Stimulated activated CD4-positive, alpha-beta T cell treated with anti-CD3 and anti-CD28 coated beads, Interleukin-1b, Interleukin-23, amount 100 ng/mL, for 1 hour (primary cell): ENCODE measurements at places on chromosomes 1 and 21.

GRCh38 chr21:41283211-41283818 is 33.3 kb upstream of the FAM3B start:
- no peak for DNase-seq

GRCh38 chr1:18866314-18866713 is 6.9 kb upstream of the TAS1R2 start:
- DNase-seq: no peak

GRCh38 chr1:107870696-107871095 is 94.3 kb downstream of the VAV3 start:
- no peak for DNase-seq

DNA sequence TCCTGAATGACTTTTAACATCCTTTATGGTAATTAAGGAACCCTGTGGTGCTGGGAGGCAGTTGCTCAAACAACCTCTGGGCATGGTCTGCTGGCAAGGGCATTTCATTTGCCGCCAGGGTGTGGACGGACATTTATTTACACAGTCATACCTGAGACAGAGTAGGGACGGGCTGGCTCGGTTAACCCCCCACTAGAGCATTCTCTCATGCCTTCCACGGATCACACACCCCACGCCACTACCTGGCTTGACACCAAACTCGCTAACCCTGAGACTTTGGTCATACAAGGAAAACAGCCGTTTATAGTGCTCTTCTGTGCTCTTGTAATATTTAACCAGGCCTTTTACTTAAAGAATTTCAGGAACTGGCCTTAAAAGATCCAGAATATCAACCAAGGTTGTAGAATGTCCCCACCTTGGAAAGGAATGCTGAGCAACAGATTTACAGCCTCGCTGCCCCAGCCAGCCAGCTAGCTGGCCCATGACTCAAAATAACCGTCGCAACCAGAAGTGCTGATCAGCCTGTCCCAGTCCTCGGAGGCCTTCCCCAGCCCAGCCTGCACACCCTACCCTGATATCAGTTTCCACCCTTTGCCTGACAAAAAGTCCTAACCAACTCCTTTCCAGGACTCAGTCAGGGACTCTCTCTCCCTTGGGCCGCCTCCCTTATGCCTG is 6.5 kb upstream of the PDXK start:
- DNase-seq: no peak

GRCh38 chr1:149978547-149979023 is 31.9 kb downstream of the OTUD7B start:
- DNase-seq: no peak

DNA sequence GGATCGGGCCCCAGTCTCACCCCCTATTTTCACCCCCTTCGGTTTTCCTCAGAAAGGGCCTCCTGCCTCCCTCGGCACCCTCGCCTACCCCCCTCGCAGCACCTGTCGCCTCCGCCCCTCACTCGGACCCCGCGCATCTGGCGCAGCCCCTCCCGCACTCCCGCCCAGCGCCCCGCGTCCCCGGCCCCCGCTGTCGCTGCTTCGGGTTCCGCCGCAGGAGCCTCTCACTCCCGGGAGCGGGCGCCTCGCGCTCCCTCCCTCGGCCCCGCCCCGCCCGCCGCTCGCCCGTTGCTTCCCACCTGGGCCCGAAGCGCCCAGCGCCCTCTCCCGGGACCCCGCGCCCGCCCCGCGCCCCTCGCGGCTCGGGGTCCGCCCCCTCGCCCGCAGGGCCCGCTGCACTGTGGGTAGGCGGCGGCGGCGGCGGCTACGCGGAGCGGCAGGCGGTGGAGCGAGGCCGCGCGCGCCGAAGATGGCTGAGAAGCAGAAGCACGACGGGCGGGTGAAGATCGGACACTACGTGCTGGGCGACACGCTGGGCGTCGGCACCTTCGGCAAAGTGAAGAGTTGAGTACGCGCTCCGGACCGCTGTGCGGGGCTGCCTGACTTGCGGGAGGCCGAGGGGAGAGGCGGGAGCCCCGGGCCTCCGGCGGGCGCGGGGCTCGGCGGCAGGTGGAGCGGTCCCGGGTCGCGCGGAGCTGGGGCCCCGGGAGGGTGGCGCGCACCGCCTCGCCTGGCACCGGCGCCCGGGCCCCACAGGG is at the start of gene PRKAA2:
TSS of gene PRKAA2 (plus strand) at position 396 of the 758 bp plus-strand sequence. CDS start at position 470, 74 bp downstream.
- no peak for DNase-seq

- DNase-seq: no peak
Measured at GRCh38 chr1:215606564-215607168, 39.6 kb downstream of the KCTD3 start.

DNA sequence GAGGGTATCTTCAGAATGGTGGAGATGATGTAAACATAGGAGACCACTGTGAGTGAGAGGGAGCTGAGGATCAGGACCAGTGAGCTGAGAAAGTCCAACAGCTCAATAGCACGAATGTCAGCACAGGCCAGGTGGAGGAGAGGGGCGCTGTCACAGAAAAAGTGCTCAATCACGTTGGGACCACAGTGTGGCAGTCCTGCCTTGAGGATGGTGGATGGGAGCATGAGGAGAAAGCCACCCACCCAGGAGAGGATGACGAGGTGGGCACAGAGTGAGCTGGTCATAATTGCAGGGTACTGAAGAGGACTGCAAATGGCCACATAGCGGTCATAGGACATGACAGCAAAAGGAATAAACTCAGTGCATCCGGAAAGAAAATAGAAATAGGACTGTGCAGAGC is 8.1 kb downstream of the OR11L1 start:
- DNase-seq: no peak

DNA sequence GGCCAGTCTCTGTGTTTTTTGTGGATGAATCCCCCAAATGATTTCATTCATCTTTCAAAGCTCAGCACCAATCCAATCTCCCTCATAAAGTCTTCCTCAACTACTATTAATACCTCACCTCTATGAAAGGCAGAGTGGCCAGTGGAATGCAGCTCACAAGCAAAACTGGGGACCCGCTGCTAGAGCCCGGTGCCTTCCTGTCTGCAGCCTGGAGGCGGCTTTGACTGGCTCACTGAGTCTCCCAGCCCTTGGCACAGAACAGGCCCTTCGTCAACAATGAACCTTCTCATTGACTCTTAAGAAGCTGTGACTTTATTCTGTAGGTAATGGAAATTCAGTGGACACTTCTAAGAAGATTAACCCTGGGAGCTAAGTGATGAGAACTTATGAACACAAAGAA is 86.8 kb upstream of the RAB4A start:
- DNase-seq: no peak

DNA sequence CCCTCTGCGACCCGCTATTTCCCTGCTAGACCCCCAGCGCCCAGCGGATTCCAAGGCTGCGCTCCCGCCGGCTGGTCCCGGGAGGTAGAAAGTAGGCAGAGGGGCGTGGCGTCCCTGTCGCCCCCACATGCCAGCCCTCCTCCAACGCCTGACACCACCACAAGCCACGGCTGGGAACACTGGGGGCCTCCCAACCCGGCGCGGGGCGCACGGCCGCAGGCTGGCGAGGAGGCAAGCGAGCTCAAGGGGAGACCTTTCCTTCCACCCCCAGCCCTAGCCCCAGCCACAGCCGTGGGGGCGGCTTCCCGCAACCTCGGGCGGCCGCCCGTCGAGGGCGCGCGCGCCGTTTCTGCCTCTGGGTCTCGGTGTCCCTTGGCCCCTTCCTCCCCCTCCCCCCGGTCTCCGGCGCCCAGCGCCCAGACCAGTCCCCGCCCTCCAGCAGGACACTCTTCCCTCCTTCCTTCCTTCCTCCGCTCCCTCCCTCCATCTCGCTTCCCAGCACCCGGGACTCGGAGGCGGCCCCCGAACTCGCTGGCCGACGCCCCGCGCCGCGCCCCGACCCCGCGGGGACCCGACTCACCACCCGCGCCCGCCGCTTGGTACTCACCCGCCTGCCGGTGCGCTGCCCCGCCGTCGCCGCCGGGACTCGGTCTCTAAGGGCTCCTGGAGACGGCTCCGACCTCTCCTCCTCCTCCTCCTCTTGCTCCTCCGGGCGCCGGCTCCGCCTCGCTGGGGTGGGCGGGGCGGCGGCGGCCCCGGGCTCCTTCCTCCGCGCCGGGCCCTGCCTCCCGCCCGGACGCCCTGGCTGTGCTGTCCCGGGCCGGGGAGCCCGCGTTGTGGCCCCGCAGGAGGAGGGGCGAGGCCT is at the start of gene GNG12:
TSS of gene GNG12 (minus strand) at position 731 of the 865 bp plus-strand sequence. CDS start 125,781 bp downstream, outside the sequence.
- no peak for DNase-seq

DNA sequence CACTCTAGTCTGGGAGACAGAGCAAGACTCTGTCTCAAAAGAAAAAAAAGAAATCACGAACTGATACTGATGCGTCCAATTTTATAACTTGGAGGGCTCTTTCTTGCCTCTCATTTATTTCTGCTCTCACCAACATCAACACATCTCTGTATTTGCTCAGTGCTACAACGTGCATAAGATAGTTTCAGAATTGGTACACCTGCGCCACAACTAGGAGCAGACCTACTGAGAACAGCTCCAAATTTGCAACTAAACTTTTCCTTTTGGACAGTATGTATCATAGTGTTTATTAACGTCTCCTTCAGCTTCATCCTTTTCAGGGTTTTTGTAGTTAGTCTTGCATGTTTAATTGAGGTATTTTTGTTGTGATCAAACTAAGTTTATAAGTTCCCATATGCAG is 27.7 kb downstream of the TRAPPC10 start:
- no peak for DNase-seq

GRCh38 chr1:38135625-38136414 is 89.2 kb upstream of the POU3F1 start:
- DNase-seq: no peak

GRCh38 chr21:46079352-46080170 is 18.4 kb upstream of the COL6A2 start:
- no peak for DNase-seq

DNA sequence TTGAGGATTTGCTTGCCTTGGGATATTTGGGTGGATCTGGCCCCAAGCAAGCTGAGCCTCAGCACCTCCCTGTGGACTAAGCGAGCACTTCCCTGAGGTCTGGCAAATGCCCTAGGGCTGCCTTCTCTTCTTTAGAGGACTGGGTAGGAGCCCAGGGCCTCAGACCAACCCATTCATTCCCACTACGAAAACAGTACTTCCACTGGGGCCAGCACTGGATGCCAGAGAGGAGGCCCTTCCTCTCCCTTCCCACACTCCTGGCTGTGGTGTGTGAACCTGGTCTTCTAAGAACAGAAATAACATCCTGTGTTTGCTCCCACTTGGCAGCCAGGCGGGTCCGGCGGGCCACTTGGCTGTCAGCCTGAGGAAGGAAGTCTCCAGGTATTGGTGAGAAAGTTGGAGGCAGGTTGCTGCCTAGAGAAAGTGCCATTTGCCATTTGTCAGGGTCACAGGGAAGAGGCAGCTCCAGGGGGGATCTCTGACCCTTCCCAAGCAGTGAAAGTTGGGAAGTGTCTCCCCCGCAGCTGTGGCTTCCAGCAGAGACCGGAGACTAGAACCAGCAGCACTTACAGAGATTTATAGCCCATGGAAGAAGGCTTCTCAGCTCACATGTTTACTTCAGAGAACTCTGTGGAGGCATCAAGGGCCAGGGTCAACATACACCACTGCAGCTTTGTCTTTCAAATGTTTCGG is 323.5 kb downstream of the SIPA1L2 start:
- DNase-seq: no peak

DNA sequence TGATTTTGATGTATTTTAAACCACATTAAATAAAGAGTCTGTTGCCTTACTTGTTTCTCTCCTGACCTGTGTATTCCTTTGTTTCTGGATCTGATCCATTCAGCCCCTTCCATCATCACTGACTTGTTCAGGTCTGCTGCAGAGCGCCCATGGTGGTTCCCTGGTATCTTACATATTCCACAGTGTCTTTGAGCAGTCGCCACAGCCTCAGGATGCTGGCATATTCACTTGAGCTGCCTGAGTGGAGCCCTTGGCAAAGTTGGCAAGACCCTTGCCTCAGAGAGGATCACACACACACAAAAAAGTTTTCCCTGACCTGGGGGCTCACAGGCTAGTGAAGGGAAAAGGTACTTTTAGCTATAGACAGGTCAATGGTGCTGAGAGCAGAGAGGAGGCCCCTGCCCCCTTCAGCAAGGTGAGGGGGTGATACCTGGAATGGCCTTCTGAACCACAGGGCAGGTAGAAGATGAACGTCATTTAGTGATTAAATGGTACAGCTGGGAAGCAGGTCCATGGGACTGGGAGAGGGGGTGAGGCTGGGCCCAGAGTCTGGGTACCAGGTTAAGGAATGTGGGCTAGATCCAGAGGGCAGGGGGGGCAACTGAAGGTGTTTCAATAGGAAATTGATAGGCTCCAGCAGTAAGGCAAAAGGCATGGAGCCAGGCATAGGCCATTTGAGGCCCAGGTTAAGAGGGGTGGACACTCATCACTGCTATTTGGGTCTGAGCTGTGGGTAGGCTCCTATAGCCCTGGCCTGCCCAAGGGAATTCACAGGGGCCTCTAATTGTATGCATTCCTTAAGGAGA is 2.0 kb upstream of the CCDC28B start:
- no peak for DNase-seq

DNA sequence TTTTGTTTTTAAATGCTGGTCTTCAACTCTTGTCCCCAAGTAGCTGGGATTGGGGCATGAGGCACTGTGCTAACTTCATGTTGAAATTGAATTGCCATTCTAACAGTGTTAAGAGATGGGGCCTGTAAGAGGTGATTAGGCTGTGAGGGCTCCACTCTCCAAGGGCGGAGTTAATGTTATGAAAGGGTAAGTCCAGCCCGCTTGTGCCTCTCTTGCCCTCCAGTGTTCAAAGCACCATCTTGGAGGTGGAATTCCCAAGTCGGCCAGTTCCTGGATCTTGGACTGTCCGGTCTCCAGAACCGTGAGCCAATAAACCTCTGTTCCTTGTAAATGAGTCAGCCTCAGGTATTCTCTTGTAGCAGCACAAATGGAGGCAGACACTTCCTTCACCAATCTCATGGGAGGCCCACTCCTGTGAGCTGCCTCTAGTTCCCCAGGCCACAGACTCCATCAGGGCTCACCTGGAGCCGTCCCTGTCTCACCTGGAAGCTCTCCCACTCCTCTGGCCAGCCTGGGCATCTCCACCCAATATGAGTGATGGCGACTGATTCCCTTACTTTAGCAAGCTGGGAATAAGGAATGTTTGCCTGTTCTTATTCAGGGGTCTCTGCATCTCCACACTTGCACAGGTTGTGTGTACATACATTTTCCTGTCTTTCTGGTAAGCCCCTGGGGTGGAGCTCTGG is 15.5 kb downstream of the IBA57 start:
- no peak for DNase-seq

GRCh38 chr1:232049335-232049734 is 422.7 kb downstream of the DISC1 start:
- DNase-seq: no peak

- no peak for DNase-seq
Measured at GRCh38 chr1:191049781-191050180, 572.1 kb upstream of the BRINP3 start.

GRCh38 chr1:47745715-47746609 is 251.2 kb downstream of the TRABD2B start:
- DNase-seq: no peak

DNA sequence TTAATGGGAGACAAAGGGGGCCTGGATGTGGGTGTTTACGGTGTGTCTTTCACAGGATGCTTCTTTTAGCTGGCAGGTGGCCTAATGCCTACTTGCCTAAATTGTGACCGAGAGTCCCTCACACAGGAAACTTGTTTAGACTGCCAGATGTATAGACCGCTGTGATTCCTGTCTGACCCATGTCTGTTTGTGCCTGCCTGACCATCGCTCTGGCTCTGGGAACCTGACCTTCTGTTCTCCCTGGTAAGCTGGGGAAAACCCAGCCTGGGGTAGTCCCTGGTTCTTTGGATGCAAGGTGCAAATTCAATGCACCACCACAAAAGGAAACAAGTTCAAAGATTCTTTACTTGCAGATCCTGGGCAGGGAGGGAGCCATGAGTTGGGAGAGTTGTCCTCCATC is 68.4 kb downstream of the DMRTA2 start:
- no peak for DNase-seq

- no peak for DNase-seq
Measured at GRCh38 chr1:4657244-4657789, 2.9 kb downstream of the AJAP1 start.
